ENCODE measurements at places on chromosomes 16 and 17.
A peak's percentile ranks its signal among the peaks of the same experiment; 100 is the strongest.

- no peak for DNase-seq
Observed at GRCh38 chr17:68161644-68162428, 86.0 kb upstream of the AMZ2 start.

DNA sequence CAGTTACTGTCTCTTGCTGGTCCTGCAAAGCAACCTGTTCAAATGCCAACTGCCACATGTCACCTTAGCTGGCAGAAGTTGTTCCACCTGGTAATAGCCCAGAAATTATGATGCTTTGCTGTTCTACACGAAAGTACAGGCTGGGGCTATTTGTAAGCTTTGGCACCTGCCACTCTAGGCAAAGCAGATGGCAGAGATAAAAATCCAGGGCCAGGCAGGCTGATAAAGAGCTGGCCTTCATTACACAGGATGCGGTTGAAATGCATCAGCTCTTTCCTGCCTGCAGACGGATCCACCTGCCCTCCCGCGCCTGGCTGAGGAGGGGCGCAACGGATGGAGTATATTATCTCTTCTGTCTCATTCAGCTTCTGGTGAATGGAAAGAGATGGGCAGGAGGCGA, 29.3 kb upstream of the KDM8 start:
- no peak for DNase-seq

- DNase-seq, result no peak
Observed at GRCh38 chr17:68294196-68294555, 2.9 kb downstream of the ARSG start.

- no peak for DNase-seq
Observed at GRCh38 chr16:30372038-30372712, 1.9 kb upstream of the TBC1D10B start.

- DNase-seq, result no peak
Observed at GRCh38 chr17:80594431-80595269, 50.0 kb downstream of the RPTOR start.

- DNase-seq, result peak; percentile 65
Observed at GRCh38 chr17:48541577-48542113, 3.3 kb downstream of the HOXB2 start.
